ENCODE measurements at places on chromosomes 13 and 19.

DNA sequence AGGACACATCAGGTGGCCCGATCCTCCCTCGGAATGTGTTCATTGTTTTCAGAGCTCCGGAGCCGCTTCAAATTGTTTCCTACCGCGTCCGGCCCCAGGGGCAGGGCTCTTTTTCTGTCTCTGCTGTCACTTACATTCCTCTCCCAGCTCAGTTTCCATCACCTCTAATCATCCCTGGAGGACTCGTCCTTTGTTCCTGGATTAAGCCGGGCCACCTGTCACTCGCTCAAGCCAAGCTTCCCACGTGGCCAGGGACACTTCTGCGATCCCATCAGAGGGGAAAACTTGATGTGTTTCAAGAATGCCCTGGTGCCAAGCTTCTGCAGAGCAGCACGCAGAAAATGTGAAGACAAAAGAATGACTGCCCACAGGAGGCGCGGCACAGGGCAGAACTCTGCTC lies 13.5 kb downstream of the IL17D start:
- no peak for DNase-seq

DNA sequence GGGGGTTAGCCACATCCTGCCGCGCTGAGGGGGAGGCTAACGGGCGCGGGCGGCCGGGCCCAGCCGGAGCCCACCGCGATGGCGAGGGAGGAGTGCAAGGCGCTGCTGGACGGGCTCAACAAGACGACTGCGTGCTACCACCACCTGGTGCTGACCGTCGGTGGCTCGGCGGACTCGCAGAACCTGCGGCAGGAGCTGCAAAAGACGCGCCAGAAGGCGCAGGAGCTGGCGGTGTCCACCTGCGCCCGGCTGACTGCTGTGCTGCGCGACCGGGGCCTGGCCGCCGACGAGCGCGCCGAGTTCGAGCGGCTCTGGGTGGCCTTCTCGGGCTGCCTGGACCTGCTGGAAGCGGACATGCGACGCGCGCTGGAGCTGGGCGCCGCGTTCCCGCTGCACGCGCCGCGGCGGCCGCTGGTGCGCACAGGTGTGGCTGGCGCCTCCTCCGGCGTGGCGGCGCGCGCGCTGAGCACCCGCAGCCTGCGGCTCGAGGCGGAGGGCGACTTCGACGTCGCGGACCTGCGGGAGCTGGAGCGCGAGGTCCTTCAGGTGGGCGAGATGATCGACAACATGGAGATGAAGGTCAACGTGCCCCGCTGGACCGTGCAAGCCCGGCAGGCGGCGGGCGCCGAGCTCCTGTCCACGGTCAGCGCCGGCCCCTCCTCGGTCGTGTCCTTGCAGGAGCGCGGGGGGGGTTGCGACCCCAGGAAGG lies 692 bp downstream of the RGS9BP start:
- DNase-seq, result no peak

DNA sequence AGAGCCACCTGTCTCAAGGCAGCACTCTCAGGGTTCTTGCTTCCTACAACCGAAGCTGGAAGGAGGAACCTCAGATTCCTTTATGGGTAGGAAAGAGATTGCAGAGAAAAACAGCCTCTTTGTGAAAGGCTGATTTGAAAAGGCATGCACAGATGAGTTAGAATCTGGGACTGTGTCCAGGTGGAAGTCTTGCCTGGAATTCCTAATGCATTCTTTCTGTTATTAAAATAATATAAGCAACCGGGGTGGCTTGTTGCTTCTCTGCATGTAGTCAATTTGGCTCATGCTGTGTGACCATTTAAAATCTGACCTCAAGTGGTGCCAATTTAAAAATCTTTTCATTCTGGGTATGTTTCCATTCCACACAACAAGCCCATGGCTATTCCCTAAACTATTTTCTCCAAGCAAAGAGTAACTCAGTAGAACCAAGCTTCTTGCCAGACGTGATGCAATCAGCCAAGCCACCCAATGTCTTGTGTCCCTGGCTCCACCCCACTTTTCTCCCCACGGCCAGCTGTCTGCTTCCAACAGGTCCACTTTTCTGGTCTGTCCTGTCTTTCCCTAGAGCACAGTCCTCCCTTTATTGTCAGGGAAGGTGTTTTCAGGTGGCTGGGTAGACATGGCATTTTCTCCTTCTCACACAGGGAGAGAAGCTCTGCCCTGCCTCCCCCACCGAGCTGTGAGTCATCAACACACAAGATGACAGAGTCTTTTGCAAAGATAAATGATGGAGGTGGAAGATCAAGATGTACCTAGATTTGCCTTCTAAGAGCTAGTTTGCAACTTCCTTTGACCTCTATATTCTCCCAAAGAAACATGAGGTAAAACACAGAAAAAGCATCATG lies 394.3 kb downstream of the FOXO1 start:
- peak; percentile 83 for DNase-seq

DNA sequence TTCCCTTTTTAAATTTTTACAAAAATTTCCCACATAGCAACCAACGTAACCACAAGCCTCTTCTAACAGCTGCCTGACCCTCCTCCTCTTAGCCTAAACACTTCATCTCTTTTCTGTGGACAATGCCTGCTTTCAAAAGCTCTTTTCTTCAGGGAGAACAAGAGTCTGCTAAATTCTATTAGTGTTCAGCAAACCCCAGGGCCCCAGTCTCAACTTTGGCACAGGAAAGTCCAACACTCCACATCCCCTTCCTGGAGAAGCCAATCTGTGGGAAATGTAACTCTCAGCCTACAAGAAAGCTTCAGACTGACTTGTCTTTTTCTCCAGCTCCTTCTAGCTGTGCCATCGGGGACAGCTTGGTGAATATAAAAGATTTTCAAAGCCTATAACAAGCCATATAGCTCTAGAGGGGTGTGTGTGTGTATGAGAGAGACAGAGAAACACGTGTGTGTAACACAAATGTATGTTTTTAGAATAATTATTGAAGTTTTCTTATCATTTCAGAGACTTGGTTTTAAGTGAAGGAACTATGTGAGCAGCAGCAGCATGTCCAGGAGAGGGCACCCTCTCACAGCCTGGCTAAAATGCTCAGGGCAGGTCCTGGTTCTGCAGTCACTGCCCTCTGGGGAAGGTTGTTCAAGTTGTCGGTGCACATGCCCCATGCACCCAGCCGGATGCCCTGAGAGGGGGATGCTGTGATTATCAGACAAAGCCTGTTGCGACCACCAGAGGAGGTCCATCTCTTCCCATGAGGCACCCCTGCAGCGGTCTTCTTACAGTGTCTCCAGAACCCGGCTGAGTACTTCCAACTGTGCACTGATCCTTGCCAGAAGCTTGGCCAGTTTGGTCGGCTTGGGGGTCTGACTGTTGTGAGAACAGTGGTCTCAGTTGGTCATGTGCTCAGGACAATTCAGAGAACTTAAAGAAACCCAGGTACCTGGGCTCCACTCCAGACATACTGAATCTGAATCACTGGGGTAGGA lies 34.4 kb downstream of the CCDC70 start:
- DNase-seq, result peak; percentile 20

DNA sequence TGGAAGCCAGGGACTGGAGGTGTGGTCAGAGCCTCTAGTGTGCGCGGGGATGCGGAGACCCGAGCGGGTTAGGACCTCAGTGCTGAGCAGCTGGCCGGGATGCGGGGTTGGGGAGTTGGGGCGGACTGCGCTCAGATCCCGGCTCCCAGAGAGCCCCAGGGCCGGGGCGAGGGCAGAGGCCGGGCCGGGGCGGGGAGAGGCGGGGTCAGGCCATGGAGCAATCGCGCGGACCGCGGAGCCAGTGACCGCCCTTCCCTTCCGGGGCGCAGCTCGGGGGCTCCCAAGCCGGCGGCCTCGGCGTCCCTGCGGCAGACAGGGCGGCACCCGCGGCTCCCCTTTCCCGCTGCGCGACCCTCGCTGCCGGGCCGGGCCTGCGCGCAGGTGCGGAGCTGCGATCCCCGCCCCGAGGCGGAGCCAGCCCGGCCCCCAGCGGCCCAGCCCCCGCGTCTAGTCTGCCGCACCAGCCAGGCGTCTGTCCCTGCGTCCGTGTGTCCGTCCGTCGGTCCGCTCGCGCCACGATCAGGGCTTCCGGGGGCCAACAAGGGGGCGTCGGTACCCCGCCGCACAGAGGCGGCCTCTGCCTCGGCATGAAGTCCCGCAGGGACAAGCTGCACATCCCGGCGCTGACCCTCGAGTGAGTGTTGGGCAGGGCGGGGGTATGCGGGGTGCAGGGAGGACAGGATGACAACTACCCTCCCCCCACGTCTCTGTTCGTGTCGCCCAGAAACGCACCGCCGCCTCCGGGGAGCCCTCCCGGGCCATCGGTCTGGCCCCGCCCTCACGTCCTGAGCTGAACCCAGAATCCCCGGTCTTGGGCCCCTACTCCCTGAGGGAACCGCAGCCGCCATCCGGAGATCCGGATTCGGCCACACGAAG lies 12.4 kb downstream of the MAST3 start:
- DNase-seq, result no peak

DNA sequence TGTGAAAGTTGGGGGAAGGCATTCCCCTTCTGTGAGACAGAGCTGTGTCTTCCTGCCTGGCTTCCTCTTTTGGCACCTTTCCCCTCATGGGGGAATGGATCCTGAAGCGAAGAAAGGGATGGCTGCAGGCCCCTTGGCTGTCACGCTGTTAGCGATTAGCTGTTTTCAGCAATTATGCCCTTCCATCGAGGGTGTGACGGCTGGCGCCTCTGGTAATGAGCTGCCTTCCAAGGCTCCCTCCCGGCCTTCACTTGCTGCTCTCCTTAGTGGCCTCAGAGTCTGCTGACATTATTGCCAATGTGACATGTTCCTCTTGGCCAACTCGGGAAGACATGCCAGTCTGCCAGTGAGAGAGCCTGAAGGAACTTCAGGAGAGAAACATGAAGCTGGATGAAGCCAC lies 162.1 kb downstream of the ZIC5 start:
- DNase-seq, result no peak

DNA sequence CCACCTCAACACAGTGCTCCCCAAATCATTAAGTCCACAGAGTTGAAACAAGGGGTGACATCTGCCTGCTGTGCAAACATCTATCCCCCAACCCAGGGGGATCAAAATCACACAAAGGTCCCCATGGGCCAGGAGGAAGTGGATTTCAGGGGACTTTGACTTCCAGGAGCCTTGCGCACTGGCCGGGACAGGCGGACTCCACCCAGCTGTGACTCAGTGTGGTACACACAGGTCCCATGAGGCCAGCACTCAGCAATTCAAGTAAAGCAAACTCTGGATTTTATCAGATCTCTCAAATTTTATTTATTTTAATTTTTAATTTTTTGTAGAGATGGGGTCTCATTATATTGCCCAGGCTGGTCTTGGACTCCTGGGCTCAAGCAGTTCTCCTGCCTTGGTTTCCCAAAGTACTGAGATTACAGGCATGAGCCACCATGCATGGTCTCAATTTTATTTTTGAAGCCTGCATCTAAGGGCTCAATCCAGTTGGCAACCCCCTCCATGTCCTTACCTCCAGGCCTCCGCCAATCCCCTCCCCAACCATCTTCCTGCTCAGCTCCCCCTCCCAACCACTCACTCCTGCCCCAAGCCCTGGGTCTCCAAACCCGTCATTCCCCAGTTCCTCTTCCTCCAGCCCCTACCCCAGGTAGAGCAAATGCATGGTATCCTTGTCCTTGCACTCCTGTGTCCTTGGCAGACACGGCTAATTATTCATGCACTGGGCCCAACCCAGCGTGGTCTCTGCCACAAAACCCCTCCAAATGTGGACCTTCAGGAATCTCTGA lies 18.2 kb downstream of the ARHGAP33 start:
- DNase-seq, result no peak

GRCh38 chr19:40388481-40388880 lies 1.5 kb downstream of the HIPK4 start:
- no peak for DNase-seq

DNA sequence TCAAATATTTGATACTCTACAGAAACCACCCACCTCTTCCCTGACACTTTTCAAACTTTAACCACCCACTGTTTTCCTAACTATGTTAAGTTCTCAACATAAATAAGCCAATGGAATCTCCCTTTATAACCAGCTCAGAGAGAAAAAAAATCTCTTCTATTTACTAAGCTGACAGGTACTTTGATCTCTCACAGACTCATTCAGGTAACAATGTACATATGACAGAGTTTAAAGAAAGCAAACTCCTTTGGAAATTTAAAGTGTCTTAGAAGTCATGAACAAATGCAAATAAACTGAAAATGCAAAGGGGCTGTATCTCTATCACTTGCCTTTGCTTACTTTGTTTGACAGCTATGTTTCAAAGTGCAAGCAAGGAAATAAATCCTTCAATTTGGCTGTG lies 109.3 kb downstream of the KLF12 start:
- no peak for DNase-seq

DNA sequence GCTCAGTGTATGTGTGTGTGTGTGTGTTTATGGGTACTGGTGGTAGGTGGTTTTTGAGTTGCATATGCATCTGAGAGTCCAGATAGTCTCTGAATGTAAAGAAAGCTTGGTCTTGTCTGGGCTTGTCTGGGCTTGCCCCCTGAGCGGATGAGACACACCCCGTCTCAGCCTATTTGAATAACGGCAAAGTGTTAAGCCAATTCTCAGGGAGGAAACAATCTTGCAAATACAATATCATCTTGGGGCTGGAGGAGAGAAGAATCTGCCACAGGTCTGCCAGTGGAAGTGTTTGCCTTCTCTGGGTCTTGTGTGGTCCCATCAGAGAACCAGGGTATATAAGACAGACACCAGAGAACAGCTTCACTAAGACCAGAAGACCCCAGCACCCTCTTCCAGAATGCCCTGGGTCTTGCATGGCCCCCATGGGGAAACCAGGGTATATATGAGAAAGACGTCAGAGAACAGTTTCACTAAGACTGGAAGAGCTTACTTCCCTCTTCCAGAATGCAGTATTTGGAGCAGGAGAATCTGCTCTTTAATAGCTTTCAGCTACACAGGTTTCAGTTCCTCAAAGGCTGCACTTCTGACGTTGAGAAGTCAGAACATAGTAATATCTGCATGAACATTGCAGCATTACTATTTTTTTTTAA lies 13.3 kb downstream of the CD70 start:
- DNase-seq, result no peak

DNA sequence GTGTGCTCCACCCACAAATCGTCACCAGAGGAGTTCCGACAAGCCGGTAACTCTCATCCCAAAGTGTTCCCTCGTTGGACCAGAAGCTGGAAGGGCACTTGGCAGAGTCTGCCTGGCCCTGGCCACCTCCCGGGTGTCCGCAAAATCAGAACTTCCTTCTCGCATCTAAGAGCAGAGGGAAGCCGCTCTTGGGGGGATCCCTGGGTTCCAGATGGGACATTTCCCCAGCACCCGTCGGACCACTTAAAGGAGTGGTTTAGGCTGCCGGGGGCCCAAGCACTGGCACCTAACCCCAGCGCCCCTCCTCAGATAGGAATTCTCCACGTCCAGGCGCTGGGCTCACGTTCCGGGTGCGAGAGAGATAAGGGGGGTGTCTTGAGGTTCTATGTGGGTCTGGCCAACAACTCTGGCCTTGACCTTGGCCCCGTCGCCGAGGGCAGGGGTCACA lies 857 bp upstream of the MAP2K7 start:
- DNase-seq, result no peak

GRCh38 chr19:41521931-41522555 lies 53.9 kb upstream of the CEACAM21 start:
- no peak for DNase-seq

GRCh38 chr13:91086936-91087716 lies 260.4 kb upstream of the MIR17HG start:
- no peak for DNase-seq

- no peak for DNase-seq
Measured at GRCh38 chr13:44218501-44219240, 155.0 kb upstream of the SERP2 start.

Measured in AG09309 (cell line).